GM12878 (cell line): ENCODE measurements at places on chromosomes 1 and 21. TPM values are rescaled to one million over a fixed set of nuclear protein-coding genes. Genes with fewer than 3 reads are reported as not detected.
A peak's percentile ranks its signal among the peaks of the same experiment; 100 is the strongest.

The GPR3 gene
- 0.33 and 0.56 TPM in 2 replicates for total RNA-seq

The MMP23B gene
- total RNA-seq: 0.51 and 0.74 TPM in 2 replicates

The IGFN1 gene
- total RNA-seq: not detected in 2 replicates

The AADACL4 gene
- total RNA-seq: not detected in 2 replicates

The LAMC1 gene
- total RNA-seq: 45.2 and 51.4 TPM in 2 replicates

GRCh38 chr1:59678493-59679228 lies 136.1 kb upstream of the HOOK1 start:
- DNase-seq: no peak
- H3K27ac ChIP-seq: no peak overlapping the region
- H3K4me1 ChIP-seq: no peaks in the 10 kb centered on the region; the same call in 1 of the 2 replicates
- H3K4me3 ChIP-seq: no peak overlapping the region

DNA sequence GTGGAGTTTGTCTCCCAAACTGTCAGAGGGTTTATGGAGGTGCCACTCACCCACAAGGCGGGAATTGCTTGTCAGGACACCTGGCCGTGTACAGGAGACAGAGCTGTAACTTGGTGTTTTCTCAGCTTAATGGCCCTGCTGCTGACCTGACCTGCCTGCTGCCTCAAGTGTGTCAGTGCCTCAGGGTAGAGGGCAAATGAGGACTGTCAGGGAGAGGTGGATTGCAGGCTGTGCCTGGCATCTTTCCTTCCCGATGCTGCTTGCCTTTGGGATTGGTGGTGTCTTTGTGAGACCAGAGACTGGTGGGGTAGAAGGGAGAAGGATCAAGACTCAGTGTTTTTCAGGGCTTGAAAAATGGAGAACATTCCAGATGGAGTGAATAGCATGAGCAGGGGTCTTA lies 31.4 kb downstream of the TMEM53 start:
- H3K4me3 ChIP-seq: no peak overlapping the region
- H3K4me1 ChIP-seq: no peaks in the 10 kb centered on the region
- H3K27ac ChIP-seq: no peak overlapping the region
- no peak for DNase-seq

DNA sequence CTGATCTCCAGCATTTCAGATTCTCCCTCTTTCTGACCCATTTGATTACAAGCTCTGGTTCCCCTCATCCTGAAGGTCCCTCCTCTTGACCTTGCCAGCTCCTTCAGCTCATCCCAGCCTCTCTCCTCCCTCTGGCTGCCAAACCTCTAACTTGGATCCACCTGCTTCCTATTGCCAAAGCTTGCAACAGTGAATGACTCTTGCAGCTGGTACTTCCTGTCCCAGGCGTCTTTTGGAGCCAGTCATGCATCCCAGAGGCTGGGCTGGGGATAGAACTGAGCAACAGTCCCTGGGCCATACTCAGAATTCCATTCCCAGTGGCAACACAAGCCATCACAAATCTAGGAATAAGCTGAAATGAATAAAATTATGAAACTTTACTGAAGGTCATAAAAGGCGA lies 27.7 kb upstream of the SPOCD1 start:
- DNase-seq: no peak
- peaks cover 5% of the 10 kb centered on the region for H3K4me1 ChIP-seq
- no peak overlapping the region for H3K27ac ChIP-seq
- no peaks in the 10 kb centered on the region for H3K27me3 ChIP-seq

DNA sequence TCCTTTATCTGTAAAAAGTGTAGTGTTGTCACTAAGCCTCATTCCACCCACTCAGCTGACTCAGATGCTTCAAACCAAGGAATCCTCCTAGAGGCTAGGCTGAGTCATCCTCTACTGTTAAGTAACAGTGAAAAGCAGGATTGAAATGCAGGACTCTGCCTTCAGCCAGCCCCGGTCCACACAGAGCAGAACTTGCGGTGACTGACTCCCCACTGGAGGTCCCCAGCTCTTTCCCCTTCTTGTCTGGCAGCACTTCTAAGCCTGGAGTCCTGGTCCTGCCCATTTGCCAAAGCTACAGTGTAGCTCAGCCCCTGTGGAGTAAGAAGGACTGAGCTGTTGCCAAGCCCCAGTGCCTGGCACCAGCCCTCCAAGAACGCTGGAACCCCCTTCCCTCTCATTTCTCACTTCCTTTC lies 1.7 kb downstream of the RAB7B start:
- 0 out of 2 replicates have a peak, but pooled peaks cover 3% of the 10 kb centered on the region for H3K27me3 ChIP-seq
- H3K4me1 ChIP-seq: peaks cover 12% of the 10 kb centered on the region
- no peak overlapping the region for H3K4me3 ChIP-seq
- H3K27ac ChIP-seq: no peak overlapping the region
- DNase-seq: no peak

DNA sequence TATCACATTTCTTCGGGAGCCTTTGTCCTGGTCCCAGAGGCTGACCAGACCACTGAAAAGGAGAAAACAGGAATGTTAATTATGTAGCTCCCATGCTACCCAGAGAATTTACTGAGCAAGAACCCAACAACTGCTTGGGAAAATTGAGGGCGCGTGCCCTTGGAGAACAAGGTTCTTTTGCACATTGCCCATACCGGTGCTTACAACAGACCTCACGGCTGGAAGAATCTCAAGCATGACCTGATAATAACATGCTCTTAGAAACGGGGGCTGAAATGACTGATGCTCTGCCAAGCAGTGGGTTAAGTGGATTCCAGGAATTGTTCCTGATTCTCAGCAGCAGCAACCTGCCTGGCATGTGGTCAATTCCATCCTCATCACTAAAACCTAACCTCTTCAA lies 49.3 kb upstream of the AJAP1 start:
- no peak overlapping the region for H3K27ac ChIP-seq
- no peak for DNase-seq
- no peaks in the 10 kb centered on the region for H3K27me3 ChIP-seq
- no peaks in the 10 kb centered on the region for H3K4me1 ChIP-seq

DNA sequence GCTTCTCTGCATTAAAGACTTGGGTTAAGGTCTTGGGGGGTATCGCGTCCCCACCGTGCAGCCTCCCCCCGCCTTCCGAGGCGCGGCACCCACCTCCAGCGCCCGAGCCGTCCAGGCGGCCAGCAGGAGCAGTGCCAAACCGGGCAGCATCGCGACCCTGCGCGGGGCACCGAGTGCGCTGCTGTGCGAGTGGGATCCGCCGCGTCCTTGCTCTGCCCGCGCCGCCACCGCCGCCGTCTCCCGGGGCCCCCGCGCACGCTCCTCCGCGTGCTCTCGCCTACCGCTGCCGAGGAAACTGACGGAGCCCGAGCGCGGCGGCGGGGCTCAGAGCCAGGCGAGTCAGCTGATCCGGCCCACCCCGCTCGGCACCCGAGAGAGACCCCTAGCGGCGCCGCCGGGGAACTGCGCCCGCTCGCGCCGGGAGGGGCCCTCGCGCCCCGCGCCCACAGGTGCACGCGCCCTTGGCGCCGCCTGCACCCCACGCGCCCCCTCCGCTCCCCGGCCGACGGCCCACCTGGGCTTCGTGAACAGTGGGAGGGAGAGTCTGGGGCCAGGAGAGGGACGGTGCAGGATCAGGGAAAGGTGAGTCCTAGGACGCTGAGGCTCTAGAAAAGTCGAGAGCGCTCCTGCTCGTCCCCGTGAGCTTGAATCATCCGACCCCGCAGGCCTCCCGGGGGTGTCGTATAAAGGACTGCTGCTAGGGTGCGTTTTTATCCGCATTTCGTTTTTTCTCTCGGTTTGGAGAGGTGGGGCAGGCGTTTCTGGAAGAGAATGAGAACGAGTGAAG lies at the start of gene APP:
APP (minus strand) TSS at position 300 of the 787 bp plus-strand sequence; CDS start at position 150, 150 bp downstream.
- no peaks in the 10 kb centered on the region for H3K36me3 ChIP-seq
- no peak for DNase-seq
- no peaks in the 10 kb centered on the region for H3K27me3 ChIP-seq
- peak within 1 kb of the TSS; percentile 84 for H3K4me3 ChIP-seq

GRCh38 chr1:206805357-206805756 lies 33.1 kb upstream of the IL10 start:
- no peaks in the 10 kb centered on the region for H3K27me3 ChIP-seq
- H3K36me3 ChIP-seq: no peaks in the 10 kb centered on the region
- DNase-seq: no peak
- no peak overlapping the region for H3K4me3 ChIP-seq

GRCh38 chr21:34936883-34937563 lies 112.1 kb downstream of the RUNX1 start:
- peaks cover 5% of the 10 kb centered on the region for H3K4me1 ChIP-seq
- no peak overlapping the region for H3K27ac ChIP-seq

GRCh38 chr1:48870596-48870995 lies 93.9 kb upstream of the BEND5 start:
- no peaks in the 10 kb centered on the region for H3K27me3 ChIP-seq
- no peak overlapping the region for H3K27ac ChIP-seq
- no peaks in the 10 kb centered on the region for H3K4me1 ChIP-seq
- H3K36me3 ChIP-seq: no peaks in the 10 kb centered on the region
- DNase-seq: no peak
- no peak overlapping the region for H3K4me3 ChIP-seq

GRCh38 chr1:151292207-151293030 lies 10.3 kb downstream of the ZNF687 start:
- no peaks in the 10 kb centered on the region for H3K27me3 ChIP-seq
- H3K4me1 ChIP-seq: no peaks in the 10 kb centered on the region
- peaks cover 41% of the 10 kb centered on the region for H3K36me3 ChIP-seq
- no peak for DNase-seq
- no peak overlapping the region for H3K27ac ChIP-seq

GRCh38 chr1:109984190-109984455 lies 442 bp upstream of the AHCYL1 start:
- peaks cover 7% of the 10 kb centered on the region for H3K4me1 ChIP-seq
- DNase-seq: no peak
- H3K4me3 ChIP-seq: no peak overlapping the region
- H3K27me3 ChIP-seq: no peaks in the 10 kb centered on the region
- H3K36me3 ChIP-seq: peaks cover 2% of the 10 kb centered on the region; the same call in 1 of the 2 replicates

DNA sequence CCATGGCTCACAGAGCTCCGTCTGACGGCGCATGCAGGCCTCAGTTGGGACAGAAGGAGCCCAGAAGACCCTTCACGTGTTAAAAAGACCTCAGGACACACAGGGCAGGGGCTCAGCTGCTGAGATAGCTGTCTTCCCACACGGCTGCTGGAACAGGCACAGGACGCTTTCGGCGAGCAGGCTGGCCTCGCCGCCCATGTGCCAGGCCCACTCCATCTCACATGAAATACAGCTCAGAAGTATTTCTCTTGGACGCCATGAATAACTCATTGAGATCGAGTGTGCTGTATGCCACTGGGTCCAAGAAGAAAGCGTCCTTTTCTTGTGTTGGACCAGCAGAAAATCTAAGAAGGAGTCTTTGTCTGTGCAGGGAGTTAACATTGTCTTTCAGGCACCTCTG lies 69.6 kb downstream of the SIM2 start:
- no peak overlapping the region for H3K27ac ChIP-seq
- no peaks in the 10 kb centered on the region for H3K36me3 ChIP-seq
- DNase-seq: no peak
- no peak overlapping the region for H3K4me3 ChIP-seq
- no peaks in the 10 kb centered on the region for H3K4me1 ChIP-seq
- H3K27me3 ChIP-seq: no peaks in the 10 kb centered on the region

DNA sequence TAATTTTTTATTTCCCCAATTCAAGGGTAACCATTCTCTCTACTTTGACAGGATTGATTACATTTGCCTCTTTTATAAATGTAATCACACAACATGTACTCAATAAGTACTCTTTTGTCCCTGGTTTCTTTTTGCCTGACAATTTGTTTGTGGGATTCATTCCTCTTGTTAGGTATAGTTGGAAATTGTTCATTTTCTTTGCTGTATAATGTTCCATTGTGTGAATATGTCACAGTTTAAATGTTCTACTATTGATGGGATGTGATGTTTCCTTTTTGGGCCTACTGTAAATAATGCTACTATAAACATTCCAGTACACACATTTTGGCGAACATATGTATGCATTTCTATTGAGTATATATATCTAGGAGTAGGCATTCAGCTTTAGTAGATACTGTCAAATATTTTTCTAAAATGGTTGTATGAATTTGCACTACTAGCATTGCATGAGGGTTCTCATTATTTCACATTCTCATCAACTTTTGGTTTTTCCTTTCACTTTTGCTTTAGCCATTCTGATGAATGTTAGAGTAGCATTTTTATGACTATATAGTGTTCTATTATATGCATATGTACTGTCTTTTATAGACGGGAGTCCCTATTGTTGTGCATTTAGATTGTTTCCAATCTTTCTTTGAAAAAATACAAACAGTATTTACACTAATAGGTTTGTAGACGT lies 35.0 kb upstream of the PRKACB start:
- DNase-seq: no peak
- H3K4me1 ChIP-seq: no peaks in the 10 kb centered on the region
- no peak overlapping the region for H3K27ac ChIP-seq
- no peaks in the 10 kb centered on the region for H3K36me3 ChIP-seq

- H3K36me3 ChIP-seq: no peaks in the 10 kb centered on the region
- H3K27me3 ChIP-seq: peaks cover 4% of the 10 kb centered on the region; the same call in 1 of the 2 replicates
- peaks cover 11% of the 10 kb centered on the region for H3K4me1 ChIP-seq
- DNase-seq: no peak
- H3K4me3 ChIP-seq: no peak within 1 kb of the TSS
Measured at GRCh38 chr1:36125129-36125991, at the start of gene COL8A2. COL8A2 (minus strand) TSS chr1:36125222; CDS start chr1:36100242, 24,980 bp downstream.

DNA sequence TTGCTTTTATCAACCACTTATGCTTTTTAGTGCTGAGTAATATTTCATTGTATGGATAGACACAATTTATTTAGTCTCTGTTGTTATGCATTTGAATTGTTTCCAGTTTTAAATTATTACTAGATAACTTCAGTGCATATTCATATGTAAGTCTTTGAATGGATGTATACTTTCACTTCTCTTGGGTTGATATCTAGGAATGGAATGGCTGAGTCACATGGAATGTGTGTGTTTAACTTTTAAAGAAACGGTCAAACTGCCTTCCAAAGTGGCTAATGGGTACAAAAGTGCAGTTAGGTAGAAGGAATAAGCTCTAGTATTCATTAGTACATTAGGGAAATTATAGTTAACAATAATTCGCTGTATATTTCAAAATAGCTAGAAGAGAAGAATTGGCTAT lies 82.4 kb downstream of the NPHS2 start:
- H3K36me3 ChIP-seq: no peaks in the 10 kb centered on the region
- no peak overlapping the region for H3K4me3 ChIP-seq
- H3K27me3 ChIP-seq: no peaks in the 10 kb centered on the region
- DNase-seq: no peak
- H3K4me1 ChIP-seq: no peaks in the 10 kb centered on the region

GRCh38 chr1:112061056-112061455 lies 71.6 kb upstream of the KCND3 start:
- H3K36me3 ChIP-seq: no peaks in the 10 kb centered on the region
- no peak overlapping the region for H3K4me3 ChIP-seq
- no peak overlapping the region for H3K27ac ChIP-seq
- no peaks in the 10 kb centered on the region; the same call in 1 of the 2 replicates for H3K4me1 ChIP-seq
- H3K27me3 ChIP-seq: peaks cover 2% of the 10 kb centered on the region
- DNase-seq: no peak

- H3K4me3 ChIP-seq: no peak overlapping the region
- H3K27me3 ChIP-seq: no peaks in the 10 kb centered on the region
- no peaks in the 10 kb centered on the region for H3K36me3 ChIP-seq
Measured at GRCh38 chr1:194586302-194586701, 1399.9 kb upstream of the B3GALT2 start.
